Ecto neural progenitor cell (in vitro differentiated cells): ENCODE measurements at places on chromosomes 13 and 19.

- DNase-seq: no peak
Observed at GRCh38 chr13:72186730-72187422, 319.9 kb upstream of the DACH1 start.

DNA sequence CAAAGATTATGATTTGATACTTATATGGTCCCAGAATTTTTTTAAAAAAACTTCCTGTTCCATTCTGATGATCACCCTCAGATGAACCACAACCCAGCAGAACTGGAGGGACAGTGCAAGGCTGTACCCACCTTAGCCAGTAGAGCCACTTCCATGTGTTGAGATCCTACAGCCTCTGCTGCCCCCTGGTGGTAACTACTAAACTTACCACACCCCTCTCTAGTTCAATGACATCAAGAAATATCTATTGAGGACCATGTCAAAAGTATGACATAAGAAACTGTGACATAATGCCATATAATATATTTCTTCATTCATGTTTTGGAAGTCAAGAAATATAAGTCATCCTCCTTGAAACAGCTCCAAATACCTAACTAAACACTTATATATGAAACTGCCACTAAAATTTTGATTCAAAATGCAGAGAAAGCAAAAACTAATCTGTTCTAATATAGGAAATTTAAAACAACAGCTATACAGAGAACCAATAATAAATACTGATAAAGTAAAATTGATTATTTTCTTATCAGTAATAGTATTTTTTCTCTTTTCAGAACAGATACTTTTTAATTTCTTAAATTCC is 412.6 kb downstream of the KCTD12 start:
- DNase-seq: peak; percentile 79

DNA sequence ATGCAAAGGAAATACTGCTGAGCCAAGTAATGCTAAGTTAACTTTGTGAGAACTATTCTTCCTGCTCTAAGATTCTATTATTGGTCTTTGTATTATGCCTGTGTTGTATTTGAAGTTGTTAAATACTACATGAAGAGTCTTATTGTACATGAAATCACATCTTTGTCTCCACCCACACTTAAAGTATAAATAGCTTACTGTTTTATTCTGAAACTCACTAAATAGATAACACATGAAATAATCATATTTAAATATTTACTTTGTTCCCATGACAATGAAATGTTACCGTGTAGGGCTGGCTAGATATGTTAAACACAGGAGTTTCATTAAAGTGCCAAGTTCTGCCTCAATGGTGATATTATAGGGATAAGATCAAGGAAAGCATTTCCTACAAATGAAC is 562.1 kb upstream of the ATXN8OS start:
- DNase-seq: no peak

DNA sequence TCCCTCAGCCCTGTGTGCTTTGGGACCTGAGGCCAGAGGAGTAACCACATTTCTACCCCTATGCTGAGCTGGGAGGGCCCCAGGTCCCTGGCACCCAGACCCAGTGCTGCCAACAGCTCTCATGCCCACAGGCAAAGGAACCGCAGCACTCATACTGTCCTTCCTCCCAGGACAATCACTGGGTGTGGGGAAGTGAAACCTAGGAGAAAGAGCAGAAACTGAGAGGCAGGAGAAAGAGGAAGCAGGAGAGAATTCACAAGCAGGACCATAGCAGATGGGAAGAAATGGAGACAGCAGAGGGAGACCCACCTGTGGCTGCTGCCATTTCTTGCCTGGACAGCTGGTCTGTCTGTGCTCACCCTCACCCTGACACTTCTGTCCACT is 18.9 kb downstream of the CCDC97 start:
- no peak for DNase-seq

DNA sequence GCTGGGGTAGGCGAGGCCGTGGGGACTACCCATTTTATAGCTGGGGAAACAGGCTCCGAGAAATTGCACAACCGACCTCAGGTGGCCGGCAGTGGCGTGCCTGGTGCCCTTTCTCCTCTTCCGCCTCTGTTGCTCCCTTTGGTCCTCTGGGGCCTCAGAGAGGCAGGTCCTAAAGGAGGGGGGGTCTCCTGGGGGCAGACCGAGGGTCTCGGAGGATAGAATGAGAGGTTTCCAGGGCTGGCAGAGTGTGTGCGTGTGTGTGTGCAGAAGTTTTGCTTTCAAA is 11.3 kb downstream of the STX10 start:
- no peak for DNase-seq

GRCh38 chr19:2181633-2181997 is 17.9 kb downstream of the DOT1L start:
- no peak for DNase-seq

GRCh38 chr13:24610956-24611355 is 69.3 kb upstream of the ATP12A start:
- DNase-seq: no peak

GRCh38 chr13:104422668-104423067 is 1356.5 kb upstream of the SLC10A2 start:
- DNase-seq: no peak

- no peak for DNase-seq
Observed at GRCh38 chr19:8695501-8695900, 3.1 kb downstream of the ACTL9 start.

DNA sequence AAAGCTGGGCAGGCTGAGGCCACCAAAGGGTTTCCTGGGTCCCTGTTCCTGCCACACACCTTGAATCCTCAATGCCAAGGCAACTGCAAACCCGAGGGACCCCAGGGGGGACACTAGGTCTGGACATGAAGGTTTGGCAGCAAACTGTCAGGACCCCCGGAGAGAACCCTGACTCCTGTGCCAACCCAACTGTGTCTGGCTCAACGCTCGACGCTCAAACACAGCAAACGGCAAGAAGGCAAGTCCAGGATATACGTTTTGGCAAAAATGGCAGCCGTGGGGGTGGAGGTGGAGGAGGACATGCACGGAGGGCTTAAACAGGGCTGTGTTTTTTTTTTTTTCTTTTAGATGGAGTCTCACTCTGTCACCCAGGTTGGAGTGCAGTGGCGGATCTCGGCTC is 73.0 kb downstream of the GADD45B start:
- DNase-seq: no peak

DNA sequence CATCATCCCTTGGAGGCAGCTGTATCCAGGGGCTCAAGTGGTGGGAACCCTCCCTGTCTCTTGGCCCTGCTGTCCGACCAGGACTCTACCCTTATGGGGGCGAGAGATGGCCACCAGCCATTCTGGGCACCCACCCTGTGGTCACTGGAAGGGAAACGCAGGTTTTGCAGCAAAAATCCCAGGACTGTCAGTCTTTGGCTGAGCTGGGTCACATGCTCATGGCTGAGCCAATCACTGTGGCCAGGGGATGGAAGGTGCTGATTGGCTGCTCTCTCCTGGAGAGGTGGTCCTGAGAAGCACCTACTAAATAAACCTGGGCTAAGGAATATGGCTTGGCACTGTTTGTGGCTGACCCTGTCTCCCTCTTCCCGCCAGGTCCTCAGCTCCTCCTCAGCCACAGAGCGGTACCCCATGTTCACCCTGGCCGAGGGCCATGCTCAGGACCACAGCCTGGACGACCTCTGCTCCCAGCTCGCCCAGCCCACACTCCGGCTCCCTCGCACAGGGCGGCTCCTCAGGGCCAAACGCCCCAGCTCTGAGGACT is 8.9 kb downstream of the ATG4D start:
- no peak for DNase-seq

DNA sequence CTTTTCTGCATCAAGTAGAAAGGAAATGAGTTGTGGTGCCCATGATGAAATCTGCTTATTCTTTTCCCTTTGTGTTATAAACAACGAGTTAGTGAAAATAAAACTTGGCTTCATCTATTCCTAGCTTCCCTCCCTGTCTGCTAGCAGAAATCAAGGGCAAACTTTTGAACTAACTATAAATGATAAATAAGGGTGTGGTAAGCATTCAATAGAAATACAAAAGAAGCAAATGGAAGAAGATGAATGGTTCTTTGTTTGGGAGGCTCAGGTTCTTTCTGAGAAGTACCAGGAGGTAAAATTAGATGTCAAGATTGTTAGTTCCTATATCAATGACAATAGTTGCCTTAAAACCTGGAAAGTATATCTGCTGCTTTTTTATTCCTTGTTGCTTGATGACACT is 275.3 kb upstream of the PRR20A start:
- DNase-seq: no peak

DNA sequence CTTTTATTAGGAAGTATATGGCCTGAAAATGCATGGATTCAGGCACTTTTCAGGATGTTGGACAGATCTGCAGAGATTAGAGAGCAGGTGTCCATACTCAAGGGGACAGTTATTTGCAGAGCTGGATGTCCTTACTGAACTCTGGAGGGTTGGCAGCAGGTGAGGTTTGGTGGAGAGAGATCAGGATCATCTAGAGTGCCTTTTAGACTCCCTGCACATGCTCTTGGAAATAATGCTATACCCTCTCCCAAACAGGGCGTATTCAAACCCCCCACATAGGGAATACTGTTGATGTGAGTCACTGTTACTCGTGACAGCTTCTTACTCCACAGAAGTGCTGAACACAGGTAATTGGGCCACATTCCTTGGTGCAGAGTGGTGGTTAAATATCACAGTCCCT is 725.7 kb upstream of the SGCG start:
- DNase-seq: no peak

- DNase-seq: no peak
Observed at GRCh38 chr13:107365466-107366215, 797.7 kb upstream of the ARGLU1 start.

DNA sequence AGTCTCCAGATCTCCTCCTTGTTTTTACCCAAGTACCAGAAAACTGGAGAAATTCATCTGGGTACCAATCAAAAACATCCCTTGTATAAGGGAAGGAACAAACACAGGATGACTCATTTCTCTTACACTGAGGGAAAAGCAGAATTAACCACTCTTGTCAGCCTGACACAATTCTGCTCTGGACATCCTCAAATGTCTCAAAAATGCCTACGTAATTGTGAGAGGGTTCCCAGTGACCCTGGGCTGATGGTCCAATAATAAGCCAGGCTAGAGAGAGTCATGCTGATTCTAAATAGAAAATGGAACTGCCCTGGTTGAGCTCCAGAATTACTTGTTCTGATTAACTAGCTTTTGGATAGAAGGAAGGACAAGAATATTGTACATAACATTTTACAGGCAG is 14.5 kb downstream of the ZNF708 start:
- no peak for DNase-seq

- peak; percentile 29 for DNase-seq
Observed at GRCh38 chr19:50402544-50403301, 16.0 kb upstream of the SPIB start.

DNA sequence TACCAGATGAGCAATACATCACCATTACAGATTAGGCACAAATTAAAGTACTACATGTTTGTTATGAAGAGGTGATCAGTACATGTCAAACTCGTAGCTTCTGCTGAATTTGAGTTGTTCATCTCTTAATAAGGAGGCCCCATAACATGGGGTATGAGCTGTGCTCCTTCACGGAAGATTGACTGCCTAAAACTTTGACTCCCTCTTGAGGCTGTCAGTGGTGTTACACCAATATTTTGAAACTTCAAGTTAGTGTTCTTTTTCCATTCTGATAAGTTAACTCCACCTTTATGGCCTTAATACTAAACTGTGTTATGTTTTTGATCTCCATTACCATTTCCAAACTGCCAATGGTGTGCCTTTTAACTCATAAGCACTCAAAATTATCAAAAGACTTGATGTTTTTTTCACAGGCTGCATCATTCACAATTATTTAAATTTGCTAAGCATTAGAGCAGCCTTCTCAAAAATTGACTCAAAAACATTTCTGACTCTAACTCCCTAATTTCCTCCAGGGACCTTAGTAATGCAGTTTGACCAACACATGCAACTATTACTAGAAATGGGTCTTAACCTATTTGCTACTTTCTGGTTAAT is 1591.5 kb downstream of the PCDH9 start:
- no peak for DNase-seq

GRCh38 chr13:112731667-112732616 is 42.1 kb downstream of the ATP11A start:
- DNase-seq: no peak

- DNase-seq: no peak
Observed at GRCh38 chr13:66578305-66578704, 651.8 kb downstream of the PCDH9 start.

DNA sequence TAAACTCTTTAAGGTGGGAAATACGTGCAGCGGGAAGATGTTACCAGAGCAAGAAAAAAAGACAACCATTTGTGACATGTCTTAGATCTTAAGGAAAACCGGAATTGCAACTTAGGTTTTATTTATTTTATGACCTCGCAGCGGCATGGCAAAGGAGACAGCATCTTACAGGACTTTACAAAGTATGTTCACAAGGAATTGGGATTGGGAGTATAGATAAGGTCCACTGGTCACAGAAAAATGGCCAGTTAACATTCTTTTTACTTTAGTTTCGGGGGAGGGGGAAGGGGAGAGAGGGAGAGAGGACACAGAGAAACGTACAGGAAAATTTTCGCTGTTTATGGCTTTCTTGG is 104.5 kb upstream of the DIAPH3 start:
- DNase-seq: no peak

- peak; percentile 82 for DNase-seq
Observed at GRCh38 chr19:2034729-2035589, 16.1 kb downstream of the MKNK2 start.

- no peak for DNase-seq
Observed at GRCh38 chr13:113169277-113170272, 11.1 kb downstream of the PROZ start.

GRCh38 chr19:42394751-42395150 is 4.7 kb upstream of the CNFN start:
- DNase-seq: no peak

DNA sequence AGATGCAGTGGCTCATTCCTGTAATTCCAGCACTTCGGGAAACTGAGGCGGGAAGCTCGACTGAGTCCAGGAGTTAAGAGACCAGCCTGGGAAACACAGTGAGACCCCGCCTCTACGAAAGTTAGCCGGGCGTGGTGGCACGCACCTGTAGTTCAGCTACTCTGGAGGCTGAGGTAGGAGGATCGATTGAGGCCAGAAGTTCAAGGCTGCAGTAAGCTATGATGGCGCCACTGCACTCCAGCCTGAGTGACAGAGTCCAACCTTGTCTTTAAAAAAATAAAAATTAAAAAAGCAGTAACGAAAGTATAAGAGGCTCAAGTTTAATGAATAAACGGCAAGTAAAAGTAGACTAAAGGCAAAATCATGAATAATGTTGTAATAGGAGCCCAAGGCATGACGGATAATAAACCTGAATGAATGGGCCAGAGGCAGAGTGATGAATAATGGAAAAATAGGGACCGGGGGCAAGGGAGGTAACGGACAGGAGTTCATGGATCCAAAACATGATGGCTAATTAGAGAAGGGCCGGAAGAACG is 1.2 kb upstream of the TOMM40 start:
- no peak for DNase-seq

GRCh38 chr13:26834646-26835045 is 74.1 kb upstream of the GPR12 start:
- no peak for DNase-seq

- no peak for DNase-seq
Observed at GRCh38 chr19:35216016-35216832, 12.3 kb downstream of the FAM187B start.

- no peak for DNase-seq
Observed at GRCh38 chr19:37999309-38000213, 92.6 kb downstream of the SIPA1L3 start.

GRCh38 chr13:63195726-63196125 is 1780.1 kb upstream of the PCDH20 start:
- DNase-seq: no peak

GRCh38 chr19:47110521-47111005 is 3.0 kb downstream of the ZC3H4 start:
- no peak for DNase-seq

- DNase-seq: no peak
Observed at GRCh38 chr13:41762796-41763195, 198.1 kb downstream of the VWA8 start.
